Activated CD4-positive, CD25-positive, alpha-beta regulatory T cell (primary cell): ENCODE measurements at places on chromosomes 3 and 15.

DNA sequence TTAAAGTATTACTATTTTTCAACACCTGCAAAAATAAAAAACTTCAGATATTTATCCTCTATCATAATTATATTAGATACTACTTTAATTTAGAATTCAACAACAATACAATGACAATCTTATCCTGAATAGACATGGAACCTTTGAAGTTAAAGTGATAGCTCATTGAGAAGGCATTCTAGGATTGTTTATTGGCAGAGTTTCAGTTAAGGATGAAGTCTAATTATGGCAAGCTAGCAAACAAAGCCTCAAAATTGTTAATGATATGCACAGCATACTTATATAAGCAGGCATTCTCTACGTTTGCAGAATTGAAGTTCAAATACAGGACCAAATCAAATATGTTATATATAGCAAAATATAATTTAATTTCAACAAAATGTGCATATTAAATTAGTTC, 91.2 kb upstream of the ABI3BP start:
- no peak for DNase-seq

- no peak for DNase-seq
These were observed 21.0 kb upstream of the MCF2L2 start for GRCh38 chr3:183449391-183449790.

DNA sequence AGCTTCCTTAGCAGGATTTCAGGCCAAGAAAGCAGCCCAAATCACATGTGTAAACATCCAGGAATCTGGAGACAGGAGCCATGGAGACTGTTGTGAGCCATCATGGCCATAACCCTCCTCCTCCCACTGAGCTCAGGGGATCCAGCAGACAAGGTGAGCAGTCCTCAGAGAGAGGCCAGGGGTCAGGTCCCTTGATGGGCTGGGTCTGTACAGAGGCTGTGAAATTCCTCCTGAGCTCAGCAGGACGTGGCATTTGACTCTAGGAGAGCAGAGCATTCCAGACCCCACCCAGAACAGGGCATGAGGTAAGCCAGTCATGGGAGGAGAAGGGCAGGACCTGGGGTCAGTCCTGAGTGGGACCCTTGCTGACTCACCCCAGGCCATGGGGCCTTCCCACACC, 67.0 kb upstream of the ACAN start:
- DNase-seq: no peak

GRCh38 chr15:69070396-69070795, 55.9 kb downstream of the NOX5 start:
- no peak for DNase-seq

DNA sequence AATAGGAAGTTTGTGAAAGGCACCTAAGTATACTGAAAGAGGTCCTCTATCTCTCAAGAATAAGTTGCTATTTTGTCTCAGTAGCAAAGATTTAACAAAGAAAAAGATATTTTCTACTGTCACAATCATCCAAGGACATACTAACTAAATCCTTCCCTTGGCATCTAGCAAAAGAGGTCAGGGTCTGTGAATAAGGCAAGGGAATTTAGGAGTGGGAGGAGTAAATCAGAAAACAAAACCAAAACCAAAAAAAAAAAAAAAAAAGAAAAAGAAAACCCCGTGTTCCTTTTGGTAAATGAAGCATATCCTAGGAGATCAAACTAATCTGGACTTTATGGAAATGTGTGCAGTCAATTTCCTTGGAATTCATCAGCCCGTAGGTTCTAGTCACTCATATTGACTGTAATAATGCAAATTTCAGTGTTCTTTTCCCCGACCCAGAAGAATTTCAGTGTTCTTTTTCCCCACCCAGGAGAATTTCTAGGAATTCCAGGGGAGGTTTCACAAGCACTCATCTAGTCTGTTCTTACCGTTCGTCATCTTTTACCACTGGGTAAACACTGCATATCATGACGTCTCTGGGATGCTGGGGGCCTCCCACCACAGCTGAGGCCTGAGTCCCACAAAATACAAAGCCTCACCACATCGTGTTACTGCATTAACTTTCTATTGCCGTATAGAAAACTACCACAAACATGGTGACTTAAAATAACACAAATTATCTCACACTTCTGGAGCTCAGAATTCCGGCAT, 113.8 kb upstream of the CCDC54 start:
- no peak for DNase-seq

DNA sequence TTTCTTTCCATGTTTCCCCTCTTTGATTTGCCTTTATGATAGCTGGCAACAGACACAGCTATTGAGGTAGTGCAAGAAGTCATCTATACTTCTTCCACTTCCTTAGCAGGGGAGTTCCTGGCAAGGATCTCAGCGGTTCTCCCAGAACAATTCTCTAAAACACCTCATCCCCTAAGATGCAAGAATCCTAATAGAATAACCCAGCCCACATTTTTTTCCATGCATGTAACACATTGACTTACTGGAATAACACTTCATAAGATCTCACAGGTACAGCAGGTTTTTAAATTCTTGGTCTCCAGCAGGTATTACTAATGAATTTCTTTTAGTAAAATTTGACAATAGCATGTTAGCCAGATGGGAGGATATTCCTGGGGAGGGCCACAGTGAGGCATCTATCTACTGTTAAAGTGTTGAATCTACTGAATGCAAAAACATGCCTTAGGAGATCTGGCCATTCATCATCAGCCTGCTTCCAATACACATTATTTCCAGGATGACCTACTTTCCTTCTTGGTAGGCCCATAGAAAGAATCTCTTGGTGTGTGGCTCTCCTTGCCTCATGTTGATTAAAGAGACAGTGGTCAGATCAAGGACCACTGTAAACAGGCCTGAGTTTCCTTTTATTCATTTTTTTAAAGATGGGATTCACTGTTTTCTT, 78.5 kb downstream of the RAD18 start:
- DNase-seq: no peak

DNA sequence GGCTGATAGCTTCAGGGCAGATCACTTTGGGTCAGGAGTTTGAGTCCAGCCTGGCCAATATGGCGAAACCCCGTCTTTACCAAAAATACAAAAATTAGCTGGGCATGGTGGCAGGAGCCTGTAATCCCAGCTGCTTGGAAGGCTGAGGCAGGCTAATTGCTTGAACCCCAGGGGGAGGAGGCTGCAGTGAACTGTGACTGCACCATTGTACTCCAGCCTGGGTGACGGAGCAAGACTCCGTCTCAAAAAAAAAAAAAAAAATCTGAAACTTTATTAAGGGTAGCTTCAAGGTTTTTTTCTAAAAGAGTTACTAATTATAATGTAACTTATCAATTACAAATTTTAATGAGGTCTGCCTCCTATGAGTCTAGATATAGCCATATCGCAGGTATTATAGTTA, 5.1 kb downstream of the NECTIN3 start:
- no peak for DNase-seq

DNA sequence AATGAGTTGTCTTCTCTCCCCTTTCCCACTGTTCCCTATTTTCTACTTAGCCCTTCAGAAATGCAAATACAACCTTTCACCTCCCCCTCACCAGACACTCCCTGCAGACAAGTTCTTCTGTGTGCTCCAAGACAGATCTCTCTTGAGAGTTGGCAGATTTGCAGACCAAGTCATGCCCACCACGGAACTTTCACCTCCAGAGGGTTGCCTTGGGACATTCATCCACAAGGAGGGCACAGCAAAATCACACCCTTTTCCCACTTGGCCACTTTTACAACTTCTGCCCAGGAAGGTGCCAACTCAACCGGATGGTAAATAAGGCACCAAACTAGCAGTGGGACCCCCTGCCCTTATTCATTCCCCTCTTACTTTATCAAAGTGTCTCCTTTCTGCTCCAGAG, 53.5 kb downstream of the SLC30A4 start:
- DNase-seq: no peak
